ENCODE measurements at places on chromosomes 2 and 18.

- no peak for DNase-seq
Observed at GRCh38 chr2:129892773-129893172, 86.7 kb upstream of the RAB6C start.

- peak; percentile 19 for DNase-seq
Observed at GRCh38 chr2:3780477-3781402, 77.4 kb downstream of the DCDC2C start.

- no peak for DNase-seq
Observed at GRCh38 chr2:47039913-47040562, 115.1 kb downstream of the STPG4 start.

DNA sequence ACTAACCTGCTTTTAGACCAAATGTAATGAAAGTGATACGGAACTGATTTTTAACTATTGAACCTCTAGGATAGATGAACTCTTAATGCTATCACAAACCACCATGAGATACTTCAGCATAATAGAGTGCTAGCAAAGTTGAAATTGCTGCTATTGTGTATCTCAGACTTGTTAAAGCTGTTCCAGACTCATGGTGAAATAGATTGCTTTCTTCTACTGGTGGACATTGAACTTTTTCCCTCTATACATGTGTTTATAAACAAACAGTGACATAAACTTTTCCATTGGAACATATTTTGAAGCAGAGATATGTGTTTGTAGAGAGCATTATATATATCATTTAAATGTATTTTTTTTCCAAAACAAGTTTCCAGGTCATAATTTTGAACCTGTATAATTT is 157.3 kb downstream of the CAMKMT start:
- no peak for DNase-seq

DNA sequence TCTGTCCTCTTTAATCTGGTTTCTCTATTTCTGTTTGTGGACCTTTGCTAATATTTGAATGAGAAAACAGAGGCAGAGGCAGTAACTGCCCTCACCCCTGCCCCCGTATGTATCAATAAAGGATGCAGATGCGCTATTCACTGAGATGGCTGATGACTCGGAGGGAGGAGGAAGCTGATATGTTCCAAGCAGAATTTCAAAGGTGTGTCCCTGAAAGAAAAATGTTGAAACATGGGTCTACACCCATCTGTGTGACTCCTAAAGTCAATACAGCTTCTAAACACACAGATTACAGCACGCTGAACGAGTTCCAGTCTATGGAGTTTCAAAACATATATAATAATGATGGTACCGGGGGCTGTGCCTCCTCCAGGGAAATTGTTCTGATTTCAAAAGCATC is 38.8 kb downstream of the EPHA4 start:
- no peak for DNase-seq

- DNase-seq, result no peak
Observed at GRCh38 chr2:142582317-142582716, 295.1 kb upstream of the KYNU start.

DNA sequence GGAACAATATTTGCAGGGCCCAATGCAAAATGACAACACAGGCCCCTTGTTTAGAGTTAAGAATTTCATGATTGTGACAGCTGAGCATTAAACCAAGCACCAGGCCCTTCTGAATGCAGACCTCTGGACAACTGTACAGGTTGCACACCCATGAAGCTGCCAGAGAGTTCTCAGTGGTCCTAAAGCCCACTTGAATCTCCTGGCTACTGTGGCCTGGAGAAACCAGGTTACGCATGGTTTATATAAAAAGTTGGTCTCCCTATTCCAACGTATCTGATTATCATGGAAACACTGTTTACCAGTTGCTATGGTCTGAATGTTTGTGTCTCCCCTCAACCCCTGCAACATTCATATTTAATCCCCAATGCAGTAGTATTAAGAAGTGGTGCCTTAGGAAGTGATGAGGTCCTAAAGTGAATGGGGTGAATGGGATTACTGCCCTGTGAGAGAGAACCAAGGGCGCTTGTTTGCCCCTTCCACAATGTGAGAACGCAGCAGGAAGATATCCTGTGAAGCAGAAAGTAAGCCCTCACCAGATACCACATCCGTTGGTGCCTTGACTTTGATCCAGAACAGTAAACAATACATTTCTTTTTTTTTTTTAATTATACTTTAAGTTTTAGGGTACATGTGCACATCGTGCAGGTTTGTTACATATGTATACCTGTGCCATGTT is 48.0 kb upstream of the ANXA4 start:
- DNase-seq, result no peak

GRCh38 chr2:85737481-85737880 is 16.3 kb upstream of the ATOH8 start:
- DNase-seq, result no peak

GRCh38 chr2:230681171-230681545 is 31.5 kb upstream of the CAB39 start:
- DNase-seq, result no peak

GRCh38 chr2:182761903-182762302 is 45.8 kb downstream of the DNAJC10 start:
- no peak for DNase-seq

DNA sequence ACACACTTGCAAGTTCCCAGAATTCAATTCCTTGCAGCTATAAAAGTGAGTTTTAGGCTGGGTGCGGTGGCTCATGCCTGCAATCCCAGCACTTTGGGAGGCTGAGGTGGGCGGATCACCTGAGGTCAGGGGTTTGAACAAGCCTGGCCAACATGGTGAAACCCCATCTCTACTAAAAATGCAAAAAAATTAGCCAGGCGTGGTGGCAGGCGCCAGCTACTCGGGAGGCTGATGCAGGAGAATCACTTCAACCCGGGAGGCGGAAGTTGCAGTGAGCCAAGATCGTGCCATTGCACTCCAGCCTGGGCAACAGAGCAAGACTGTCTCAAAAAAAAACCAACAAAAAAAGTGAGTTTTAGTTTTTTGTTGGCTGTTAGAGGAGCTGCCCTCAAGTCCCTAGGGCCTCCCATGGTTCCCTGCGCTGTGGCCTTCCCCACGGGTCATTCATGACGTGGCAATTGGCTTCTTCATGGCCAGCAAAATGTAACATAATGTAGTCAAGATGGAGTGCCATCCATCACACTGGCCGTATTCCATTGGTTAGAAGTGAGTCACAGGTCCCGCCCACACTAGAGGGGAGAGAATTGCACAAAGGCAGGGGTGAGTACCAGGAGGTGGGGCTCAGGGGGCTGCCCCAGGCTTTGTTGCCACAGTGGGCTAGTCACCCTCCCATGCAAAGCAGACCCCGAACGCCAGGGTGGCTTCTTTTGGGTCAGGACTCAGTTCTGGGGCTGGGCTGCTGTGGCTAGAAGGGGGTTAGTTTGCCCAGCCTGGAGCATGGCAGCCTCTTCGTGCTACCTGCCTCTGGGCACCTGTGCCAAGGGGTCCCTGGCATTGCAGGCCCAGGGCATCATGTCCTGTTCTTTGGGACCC is 37.7 kb upstream of the INHBB start:
- DNase-seq, result no peak

- DNase-seq, result no peak
Observed at GRCh38 chr2:122868646-122869275, 1113.3 kb downstream of the TSN start.

DNA sequence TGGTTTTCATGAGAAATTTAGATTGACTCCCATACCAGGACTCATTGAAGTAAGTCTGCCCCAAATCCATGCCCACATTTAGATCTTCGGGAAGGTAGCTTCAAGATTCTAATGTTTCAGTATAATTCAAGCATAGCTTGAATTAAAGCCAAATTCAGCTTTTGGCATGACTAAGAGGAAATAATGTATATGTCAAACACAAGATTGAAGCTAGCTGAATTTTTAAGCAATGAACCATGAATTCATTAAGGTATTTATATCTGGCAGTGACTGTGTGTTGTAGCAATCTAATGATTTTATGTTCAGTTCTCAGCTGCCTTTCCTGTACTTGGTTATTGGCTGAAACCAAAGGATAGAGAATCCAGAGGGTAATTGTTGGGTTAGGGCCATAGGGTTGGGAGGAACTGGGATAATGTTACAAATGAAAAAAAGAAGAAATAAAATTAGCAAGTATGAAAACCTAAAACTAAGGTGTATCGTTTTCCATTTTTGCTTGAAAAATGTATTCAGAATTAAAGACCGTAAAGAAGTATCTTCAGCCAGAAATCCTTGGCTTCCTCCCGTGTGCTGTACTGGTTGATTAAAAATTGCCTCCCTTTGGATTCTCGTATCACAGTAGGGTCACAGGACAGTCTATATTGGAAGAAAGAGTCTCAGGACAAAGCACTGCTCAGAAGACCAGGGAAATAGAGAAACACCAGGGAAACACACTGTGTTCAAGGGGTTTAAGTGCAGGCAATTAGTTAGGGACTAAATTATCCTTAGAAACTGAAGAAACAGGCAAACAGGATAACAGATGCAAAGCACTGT is 119.0 kb upstream of the FN1 start:
- DNase-seq, result no peak

GRCh38 chr2:157168501-157168900 is 89.0 kb upstream of the GALNT5 start:
- DNase-seq, result no peak

GRCh38 chr2:198167346-198167745 is 363.0 kb downstream of the PLCL1 start:
- DNase-seq, result no peak

DNA sequence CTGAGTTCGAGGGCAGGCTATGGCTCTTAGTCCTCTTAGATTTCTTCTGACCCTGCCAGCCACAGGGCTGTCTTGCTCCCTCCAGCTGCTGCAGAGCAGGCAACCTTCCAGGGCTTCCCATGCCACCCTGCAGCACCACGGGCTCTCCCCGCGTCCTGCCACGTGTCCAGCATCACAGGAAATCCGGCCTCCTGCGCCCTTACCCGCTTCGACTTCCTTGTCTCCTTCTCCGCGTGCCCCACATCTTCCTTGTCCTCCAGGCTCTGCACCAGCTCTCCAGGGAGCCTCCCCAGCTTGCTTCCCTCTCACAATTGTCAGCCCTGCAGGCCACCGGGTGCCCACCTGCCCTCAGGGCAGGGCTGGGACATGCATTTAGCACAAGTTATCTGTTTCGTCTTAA is 253.5 kb downstream of the DCDC2C start:
- no peak for DNase-seq

- peak; percentile 68 for DNase-seq
Observed at GRCh38 chr2:239298116-239298804, 102.6 kb downstream of the HDAC4 start.

- no peak for DNase-seq
Observed at GRCh38 chr18:64276311-64277090, 127.6 kb upstream of the LINC00305 start.

DNA sequence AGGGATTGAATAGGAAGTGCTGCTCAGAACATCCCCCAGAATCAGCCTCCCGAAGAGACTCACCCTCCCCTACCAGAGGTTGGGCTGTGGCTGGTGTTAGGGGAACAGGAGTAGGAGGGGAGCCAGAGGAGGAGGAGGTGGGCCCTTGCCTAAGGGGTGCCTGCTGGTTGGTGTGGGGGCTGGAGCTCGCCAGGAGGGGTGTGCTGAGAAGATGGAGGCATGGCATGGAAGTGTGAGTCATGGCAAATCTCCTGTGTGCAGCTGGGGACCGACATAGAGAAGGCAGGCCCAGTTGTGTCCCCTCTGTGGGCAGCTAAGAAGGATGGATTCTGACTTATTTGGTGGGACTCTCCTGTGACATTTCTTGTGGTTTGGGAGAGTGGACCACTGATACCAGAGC is 73.7 kb downstream of the DGKD start:
- no peak for DNase-seq

- DNase-seq, result no peak
Observed at GRCh38 chr18:69216321-69216720, 184.4 kb upstream of the DOK6 start.

DNA sequence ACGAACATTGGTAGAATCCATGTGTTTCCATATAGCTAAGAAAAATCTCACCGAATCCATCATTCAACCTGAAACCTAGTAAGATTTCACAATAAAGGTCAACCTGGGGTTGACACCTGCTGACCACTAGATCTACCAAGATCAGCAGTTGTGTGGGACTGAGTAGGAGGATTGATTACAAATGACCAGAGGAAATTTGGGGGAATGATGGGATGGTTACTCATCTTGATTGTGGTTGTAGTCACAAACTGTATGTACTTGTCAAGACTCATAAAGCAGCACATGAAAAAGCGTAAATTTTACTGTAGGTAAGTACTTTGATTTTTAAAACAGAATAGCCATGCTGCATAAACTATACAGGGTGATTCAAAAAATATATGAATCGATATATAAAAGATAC is 14.7 kb downstream of the DAPL1 start:
- DNase-seq, result no peak

DNA sequence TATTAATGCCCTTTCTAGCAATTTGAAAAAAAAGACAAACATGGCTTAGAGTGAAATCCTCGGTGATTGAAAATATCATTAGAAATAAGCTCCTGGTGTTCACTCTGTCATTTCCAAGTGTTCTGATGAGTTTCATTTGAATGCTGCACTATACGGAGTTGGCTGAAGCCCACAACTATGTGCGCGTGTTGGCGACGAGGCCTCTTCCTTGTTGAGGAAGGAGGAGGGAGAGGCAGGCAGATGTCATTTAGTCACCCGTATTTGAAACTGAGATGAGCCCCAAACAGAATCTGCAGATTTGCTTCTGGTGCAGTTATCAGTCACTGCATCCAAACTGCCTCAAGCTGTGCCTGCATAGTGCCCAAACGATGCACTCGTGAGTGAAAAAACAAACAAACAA is 23.5 kb upstream of the SKOR2 start:
- no peak for DNase-seq

DNA sequence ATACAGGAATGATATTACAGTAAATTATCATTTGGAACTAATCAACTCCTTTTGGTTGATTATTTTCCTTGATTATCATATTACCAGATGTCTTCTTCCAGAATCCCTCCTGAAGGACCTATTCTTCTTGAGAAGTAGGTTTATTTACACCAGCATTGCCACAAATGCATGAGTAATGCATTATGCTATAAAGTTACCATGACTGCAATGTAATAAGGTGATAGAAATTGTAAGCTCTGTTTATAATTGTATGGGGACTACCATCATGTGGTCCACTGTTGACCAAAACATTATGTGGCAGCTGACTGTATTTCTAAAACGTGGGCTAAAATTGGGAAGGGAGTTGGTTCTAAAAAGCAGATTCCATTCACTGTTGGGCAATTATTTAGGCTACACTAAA is 602.2 kb downstream of the NYAP2 start:
- no peak for DNase-seq

Data from activated CD4-positive, alpha-beta T cell treated with anti-CD3 and anti-CD28 coated beads, Interleukin-2, amount 50 U/mL, for 4 hours (primary cell).